Natural killer cell treated with Interleukin-12 subunit alpha and Interleukin-12 subunit beta and Interleukin-15 and Interleukin-18, amount 100 ng/mL, for 72 hours (primary cell): ENCODE measurements at places on chromosomes 11 and 22. TPM values are rescaled to one million over a fixed set of nuclear protein-coding genes. Genes with fewer than 3 reads are reported as not detected.
A peak's percentile ranks its signal among the peaks of the same experiment; 100 is the strongest.

DNA sequence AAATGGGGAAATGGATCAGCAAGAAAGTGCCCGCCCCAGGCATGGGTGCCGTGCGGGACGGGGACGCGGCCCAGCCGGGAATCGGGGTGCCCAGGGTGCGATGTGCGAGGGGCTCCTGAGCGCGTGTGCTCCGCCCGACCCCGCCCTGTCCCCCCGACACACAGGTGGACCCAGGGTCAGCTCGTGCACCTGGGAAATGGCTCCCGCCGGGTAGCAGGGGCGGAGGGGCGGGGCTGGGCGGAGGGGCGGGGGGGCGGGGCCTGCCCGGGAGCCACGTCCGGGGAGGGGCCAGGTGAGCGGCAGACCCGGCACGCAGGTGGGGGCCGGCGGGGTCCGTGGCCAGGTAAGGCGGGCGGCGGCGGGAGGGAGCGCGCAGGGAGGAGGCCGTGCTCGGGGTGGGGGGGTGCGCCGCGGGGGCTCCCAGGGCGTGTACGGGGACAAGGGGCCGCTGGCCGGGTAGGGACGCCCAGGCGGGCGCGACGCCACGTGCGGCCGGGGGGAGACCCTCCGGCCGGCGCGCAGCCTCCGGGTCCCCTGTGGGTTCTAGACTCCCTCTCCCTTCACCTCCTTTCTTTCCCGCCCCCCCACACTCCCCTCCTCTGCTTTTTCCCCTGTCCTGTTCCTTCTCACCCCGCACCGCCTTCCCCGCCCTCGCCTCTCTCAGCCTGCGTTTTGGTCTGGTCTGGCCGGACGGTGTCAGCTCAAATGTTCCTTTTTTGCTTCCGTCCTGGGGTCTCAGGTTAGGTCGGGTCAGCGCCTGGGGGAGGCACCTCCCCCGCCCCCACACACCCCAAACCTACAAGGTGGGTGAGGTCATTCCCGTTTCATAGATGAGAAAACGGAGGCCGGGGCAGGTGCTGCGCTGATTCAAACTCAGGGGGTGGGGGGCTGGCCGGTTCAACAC is at the start of gene ARHGAP8:
TSS of gene ARHGAP8 (plus strand) at position 291 of the 904 bp plus-strand sequence. CDS start 33,953 bp downstream, outside the sequence.
- DNase-seq: no peak
- H3K4me3 ChIP-seq: peak within 1 kb of the TSS; percentile 47
- peaks cover 12% of the 10 kb centered on the region for H3K27me3 ChIP-seq

DNA sequence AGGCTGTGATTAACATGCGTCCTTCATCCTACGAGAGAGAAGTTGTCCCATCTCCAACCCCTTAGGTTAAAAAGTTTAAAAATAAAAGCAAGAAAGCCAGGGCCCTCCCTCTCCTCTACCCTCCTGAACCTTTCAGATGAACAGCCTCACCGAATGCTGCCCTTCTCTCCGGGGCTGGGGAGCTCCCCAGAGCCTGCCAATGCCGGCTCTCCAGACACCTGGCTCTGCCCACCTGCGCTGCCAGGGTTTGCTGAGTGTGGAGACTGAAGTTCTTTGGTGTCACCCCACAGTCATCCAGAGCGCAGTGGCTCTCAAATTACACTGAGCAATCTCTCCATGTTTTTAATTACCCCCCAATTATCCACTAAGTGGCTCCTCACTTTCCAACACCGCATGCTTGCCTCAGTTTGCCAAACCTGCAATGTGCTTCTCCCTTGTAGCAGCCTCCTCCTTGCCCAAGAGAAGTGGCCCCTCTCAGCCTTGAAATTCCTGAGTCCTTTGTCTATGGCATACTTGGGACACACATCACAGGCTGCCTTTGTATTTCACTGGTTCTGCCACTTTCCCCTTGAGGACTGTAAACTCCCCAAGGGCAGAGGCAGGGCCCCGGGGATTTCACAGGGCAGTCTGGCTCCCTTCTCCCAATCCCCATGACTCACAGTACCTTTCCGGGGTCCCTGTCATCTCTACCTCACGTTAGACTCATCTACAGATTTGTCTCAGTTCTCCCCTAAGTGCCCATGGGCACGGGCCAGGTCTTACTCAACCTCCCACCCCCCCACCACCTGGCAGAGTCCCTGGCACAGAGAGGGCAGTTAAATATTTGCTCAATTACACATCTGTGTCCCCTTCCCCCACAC is 2.0 kb downstream of the MYH9 start:
- DNase-seq: peak; percentile 86
- H3K4me1 ChIP-seq: peaks cover 45% of the 10 kb centered on the region
- H3K27ac ChIP-seq: peak overlapping the region; percentile 93
- H3K27me3 ChIP-seq: no peaks in the 10 kb centered on the region

PAX6 gene
- not detected for total RNA-seq

HTR3A gene
- not detected for total RNA-seq

- no peak for DNase-seq
- H3K27ac ChIP-seq: no peak overlapping the region
- no peaks in the 10 kb centered on the region for H3K4me1 ChIP-seq
- H3K4me3 ChIP-seq: no peak overlapping the region
- H3K36me3 ChIP-seq: no peaks in the 10 kb centered on the region
Observed at GRCh38 chr11:75190652-75191329, 39.9 kb downstream of the SLCO2B1 start.

VPREB3 gene
- 0.52 TPM for total RNA-seq

DNA sequence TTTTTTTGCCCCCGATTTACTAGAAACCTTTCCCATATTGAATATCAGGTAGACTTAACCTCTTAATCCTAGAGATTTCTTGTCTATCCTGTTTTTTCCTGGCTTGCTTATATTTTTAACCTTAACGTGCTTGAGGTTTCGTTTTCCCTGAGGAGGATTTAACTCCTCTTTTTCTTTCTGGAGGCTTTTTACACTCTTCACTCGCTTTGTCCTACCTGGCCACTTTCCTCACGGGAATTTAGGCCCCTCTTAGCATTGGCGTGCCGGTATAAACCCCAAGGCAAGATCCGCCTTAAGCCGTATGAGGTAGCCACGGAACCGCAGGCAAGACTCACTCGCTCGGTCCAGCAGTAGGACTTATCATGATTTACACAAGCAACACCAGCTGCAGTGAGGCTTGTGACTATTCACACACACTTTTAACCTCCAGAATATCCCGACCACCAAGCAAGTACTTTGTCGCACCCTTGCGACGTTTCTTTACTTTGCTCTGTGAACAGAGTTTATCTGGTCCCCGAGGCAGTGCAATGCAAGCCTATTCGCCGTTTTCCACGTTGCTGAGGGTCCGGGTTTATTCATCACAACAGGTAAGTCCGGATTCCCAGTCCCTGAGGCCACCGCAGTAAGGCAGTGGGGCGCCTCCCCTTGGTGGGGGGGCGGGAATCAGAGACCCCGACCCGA is 20.6 kb upstream of the ALDH3B2 start:
- H3K36me3 ChIP-seq: no peaks in the 10 kb centered on the region
- H3K4me1 ChIP-seq: no peaks in the 10 kb centered on the region
- H3K27ac ChIP-seq: no peak overlapping the region
- H3K27me3 ChIP-seq: peaks cover 3% of the 10 kb centered on the region
- no peak overlapping the region for H3K4me3 ChIP-seq

DNA sequence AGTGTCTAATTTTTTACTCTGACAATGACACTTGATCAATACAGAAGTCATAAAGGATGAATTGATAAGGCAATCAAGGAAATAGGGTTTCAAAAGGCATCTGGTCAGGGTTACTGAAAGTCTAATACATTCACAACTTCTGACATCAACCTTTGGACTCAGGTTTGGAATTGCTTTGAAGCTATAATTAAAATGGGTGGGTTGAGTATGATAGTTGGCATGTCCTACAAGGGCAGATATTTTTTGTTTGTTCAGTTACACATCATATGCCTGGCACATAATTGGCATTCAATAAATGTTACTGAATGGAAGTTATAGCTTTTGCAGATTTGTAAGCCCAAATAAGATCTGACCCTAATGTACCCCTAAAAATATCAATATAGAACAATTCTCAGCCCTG is 7.3 kb upstream of the FUT4 start:
- DNase-seq: no peak
- no peak overlapping the region for H3K27ac ChIP-seq
- H3K36me3 ChIP-seq: no peaks in the 10 kb centered on the region
- no peak overlapping the region for H3K4me3 ChIP-seq
- no peaks in the 10 kb centered on the region for H3K4me1 ChIP-seq

DNA sequence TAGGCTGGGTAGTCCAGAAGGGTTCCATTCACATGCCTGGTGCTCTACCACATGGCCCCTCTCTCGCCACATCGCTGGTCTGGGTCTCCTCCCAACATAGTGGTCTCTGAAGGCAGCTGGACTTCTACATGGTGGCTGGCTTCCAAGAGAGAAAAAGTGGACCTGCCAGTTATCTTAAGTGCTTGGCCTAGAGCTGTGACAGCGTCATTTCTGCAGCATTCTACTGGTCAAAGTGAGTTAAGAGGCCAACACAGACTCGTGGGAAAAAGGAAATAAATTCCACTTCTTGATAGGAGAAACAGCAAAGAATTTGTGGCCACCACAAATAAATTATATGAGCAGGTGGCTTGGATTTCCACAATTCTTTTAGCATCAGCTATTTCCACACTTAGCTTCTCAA is 21.0 kb upstream of the BARX2 start:
- no peak overlapping the region for H3K27ac ChIP-seq
- H3K27me3 ChIP-seq: peaks cover 18% of the 10 kb centered on the region
- no peak for DNase-seq
- H3K4me1 ChIP-seq: no peaks in the 10 kb centered on the region
- no peak overlapping the region for H3K4me3 ChIP-seq
- no peaks in the 10 kb centered on the region for H3K36me3 ChIP-seq

DNA sequence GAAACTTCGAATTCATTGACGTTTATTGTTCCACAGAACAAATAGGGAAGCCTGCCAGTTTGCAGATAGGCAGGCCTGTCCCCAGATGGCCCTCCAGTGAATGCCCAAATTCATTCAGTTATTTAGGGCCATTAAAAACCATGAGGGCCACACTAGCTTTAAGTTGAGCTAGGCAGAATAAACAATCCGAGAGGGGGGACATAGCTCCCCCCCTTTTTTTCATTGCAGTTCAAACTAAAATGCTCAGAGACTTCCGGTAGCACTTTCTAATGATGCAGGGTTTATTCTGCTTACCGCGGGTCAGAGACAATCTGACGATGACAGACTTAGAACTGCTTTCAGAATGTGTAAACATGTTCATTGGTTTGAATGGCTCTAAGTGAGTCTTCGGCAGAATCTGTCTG is 72.0 kb downstream of the ZBTB16 start:
- H3K27me3 ChIP-seq: no peaks in the 10 kb centered on the region
- peaks cover 49% of the 10 kb centered on the region for H3K4me1 ChIP-seq
- DNase-seq: no peak
- H3K36me3 ChIP-seq: no peaks in the 10 kb centered on the region
- H3K27ac ChIP-seq: peak overlapping the region; percentile 65

FZD4 gene
- total RNA-seq: 0.08 TPM

- H3K4me1 ChIP-seq: peaks cover 22% of the 10 kb centered on the region
- H3K36me3 ChIP-seq: no peaks in the 10 kb centered on the region
- peak; percentile 93 for DNase-seq
- H3K4me3 ChIP-seq: peak within 1 kb of the TSS; percentile 85
- peak within 1 kb of the TSS; percentile 82 for H3K27ac ChIP-seq
Observed at GRCh38 chr11:64284962-64285884, at the start of gene GPR137. Gene GPR137, plus strand, starts transcription at chr11:64285848. Its CDS starts 677 bp downstream, at chr11:64286525.

DNA sequence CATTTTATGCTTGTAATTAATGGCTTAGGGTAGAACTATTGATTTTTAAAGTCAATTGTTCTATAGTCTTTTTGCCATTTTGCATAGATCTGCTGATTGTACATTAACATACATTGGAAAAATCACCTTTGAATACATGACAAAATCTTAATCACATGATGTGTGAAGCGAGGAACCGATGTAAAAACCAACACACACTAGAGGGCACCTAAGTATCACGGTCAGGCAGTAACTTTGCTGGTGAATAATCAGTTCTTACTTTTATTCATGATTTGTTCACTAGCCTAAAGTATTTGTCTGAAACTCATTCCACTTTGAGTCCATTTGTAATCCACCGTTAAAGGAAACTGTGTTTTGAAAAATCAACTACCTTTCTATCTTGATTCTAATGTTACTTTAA is 28.2 kb downstream of the JHY start:
- H3K27ac ChIP-seq: no peak overlapping the region
- no peaks in the 10 kb centered on the region for H3K36me3 ChIP-seq
- no peak overlapping the region for H3K4me3 ChIP-seq

GUCY1A2 gene
- not detected for total RNA-seq

TRIM22 gene
- 89.3 TPM for total RNA-seq

GRCh38 chr22:34255042-34255441 is 334.8 kb upstream of the LARGE1 start:
- H3K4me3 ChIP-seq: no peak overlapping the region
- no peak overlapping the region for H3K27ac ChIP-seq
- no peaks in the 10 kb centered on the region for H3K4me1 ChIP-seq
- no peak for DNase-seq
- no peaks in the 10 kb centered on the region for H3K36me3 ChIP-seq

DNA sequence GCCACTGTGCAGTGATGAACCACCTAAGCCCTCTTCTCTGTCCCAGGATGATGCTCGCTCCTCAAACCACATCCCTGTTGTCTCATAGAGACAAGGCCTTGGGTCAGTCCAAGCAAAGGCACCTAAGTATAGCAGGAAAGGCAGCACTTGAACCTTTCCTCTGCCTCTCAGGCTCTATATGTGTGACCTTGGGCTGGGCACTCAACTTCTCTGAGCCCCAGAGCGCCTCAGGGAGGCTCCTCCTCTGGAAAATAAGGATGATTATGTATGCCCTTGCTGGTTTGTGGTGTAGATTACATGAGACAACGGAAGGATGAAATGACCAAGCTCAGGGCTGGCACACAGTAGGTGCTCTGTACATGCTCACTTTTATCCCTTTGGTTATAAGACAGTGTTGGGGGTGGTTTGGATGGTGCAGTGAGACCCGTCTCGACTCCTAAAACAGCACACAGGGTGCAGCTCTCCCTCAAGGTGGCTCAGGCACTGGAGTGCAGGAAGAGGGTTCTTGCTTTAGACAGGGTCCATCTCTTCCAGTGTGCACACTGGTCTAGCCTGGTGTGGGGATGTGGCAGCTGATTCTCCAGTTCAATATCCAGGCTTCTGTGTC is 40.2 kb upstream of the ACCSL start:
- H3K27me3 ChIP-seq: peaks cover 9% of the 10 kb centered on the region
- no peaks in the 10 kb centered on the region for H3K36me3 ChIP-seq
- no peaks in the 10 kb centered on the region for H3K4me1 ChIP-seq
- no peak for DNase-seq

- peaks cover under 1% of the 10 kb centered on the region for H3K4me1 ChIP-seq
- H3K36me3 ChIP-seq: peaks cover 2% of the 10 kb centered on the region
- no peak overlapping the region for H3K4me3 ChIP-seq
- no peak overlapping the region for H3K27ac ChIP-seq
- peaks cover 14% of the 10 kb centered on the region for H3K27me3 ChIP-seq
Observed at GRCh38 chr11:107011977-107012376, 6.3 kb downstream of the GUCY1A2 start.

- no peak overlapping the region for H3K27ac ChIP-seq
- DNase-seq: no peak
- no peaks in the 10 kb centered on the region for H3K36me3 ChIP-seq
- peaks cover 8% of the 10 kb centered on the region for H3K27me3 ChIP-seq
- H3K4me1 ChIP-seq: no peaks in the 10 kb centered on the region
- H3K4me3 ChIP-seq: no peak overlapping the region
Observed at GRCh38 chr11:69908511-69909220, 89.5 kb upstream of the FGF3 start.

DENND5A gene
- 200 TPM for total RNA-seq
